ENCODE measurements at places on chromosomes 1 and 21.

- no peak for DNase-seq
Observed at GRCh38 chr1:222283147-222283768, 264.6 kb downstream of the HHIPL2 start.

DNA sequence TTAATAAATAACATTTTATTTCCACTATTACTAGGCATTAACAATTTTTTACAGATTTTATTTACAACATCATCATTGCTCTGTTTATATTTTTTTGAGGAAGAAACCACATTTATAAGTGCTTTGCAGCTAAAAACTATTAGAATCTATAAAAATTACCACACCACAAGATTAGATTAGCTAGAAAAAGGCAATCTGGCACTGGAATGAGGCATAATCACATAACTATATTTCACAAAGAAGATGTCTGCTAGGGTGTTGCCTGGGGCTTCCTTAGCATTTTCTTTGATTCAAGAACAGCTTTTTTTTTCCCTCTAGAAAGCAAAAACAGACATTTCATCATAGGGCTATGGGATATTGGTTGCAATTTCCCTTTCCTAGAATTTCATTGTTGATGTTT lies 2169.2 kb downstream of the MRPL39 start:
- DNase-seq = no peak

- DNase-seq = no peak
Observed at GRCh38 chr1:56321150-56321490, 258.2 kb downstream of the PLPP3 start.

DNA sequence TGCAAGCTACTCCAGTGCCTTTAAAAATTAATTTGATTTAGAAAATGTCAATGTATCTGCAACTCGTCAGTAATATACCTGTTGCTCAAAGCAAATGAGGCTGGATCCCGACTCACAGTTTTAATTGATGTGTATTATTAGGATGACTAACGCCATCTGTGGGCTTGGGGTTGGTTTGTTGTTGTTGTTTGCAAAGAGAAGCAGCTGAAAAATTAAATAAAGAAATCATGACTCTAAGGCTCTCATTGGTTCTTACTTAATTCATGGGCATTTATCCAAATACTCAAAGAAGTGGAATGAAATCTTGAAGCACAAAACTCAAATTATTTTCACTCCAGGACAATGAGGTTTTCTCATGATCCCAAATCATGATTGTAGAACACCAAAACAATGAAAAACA lies 46.4 kb downstream of the SEC16B start:
- DNase-seq = no peak

DNA sequence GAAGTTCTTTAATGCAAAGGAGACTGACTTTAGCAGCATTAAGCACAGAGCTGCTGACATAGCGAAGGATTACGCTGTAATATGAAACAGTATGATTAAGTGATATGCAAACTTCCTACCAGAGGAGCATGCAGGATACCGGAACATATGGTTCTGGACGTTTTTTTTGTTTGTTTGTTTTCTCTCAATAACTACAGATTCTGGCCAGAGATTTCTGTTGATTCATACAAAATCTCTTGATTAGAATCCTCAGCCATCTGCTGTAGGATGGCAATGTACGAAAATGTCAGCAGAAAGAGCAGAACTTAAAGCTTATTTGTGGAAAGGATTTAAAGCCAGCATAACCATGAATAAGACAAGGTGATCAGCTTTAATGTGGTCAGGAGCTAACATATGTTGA lies 970.7 kb downstream of the KCNT2 start:
- DNase-seq = no peak

GRCh38 chr21:35226968-35227744 lies 178.1 kb upstream of the RUNX1 start:
- DNase-seq = no peak

DNA sequence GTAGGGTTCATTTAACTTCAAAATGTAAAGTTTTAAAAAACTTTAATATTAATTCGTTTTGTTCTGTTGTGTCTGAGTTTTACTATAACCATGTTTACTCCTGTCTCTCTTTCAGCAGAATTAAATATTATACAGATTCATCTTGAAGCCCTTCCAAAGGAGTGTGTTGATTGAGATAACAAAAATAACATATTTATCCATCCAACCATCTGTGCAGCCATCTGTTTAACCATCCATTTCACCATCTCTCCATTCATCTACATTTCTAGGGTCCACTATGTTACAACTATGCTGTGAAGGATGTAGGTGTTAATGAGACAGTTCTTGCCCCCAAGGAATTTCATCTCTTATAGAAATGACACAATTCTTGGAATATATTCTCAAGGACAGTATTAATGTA lies 36.0 kb upstream of the GNG12 start:
- DNase-seq = no peak

DNA sequence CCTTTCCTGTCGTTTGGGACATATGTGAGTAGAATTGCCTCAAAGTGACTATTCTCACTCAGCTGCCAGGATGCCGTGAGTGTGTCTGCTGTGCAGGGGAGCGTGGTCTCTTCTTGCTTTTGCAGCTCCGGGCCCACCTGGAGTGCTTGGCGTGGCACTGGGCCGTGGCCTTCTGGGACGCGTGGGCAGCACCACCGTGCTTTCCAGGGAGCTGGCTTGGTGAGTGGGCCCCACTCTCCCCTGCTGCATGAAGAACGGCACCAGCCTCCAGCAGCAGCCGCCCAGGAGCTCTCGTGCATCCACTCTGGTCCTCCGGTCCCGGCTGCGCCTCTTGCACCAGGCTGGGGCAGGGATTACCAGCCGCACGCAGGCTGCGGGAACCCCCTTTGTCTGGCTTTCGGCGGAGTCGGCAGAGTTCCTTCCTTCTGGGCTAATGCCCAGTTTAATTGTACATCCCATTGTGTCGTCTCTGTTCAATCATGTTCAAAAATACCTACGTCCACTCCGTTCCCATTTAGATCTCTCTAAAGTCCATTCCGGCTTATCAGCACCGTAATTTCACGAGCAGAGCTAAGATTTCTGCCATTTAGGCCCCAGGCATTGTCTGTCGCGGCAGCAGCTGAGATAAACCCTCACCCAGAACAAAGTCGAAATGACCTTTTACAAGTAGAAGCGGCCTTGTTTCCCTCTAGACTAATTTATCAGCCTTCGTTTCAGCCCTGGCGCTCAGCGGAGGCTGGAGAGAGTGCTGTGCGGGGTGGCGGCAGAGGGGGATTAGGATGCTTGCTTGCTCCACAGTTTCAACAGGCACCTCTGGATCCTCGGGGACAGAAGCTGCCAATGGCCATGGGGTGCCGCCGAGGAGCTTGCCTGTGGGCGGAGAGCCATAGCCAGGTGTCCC lies 129.6 kb downstream of the PRDM16 start:
- no peak for DNase-seq

DNA sequence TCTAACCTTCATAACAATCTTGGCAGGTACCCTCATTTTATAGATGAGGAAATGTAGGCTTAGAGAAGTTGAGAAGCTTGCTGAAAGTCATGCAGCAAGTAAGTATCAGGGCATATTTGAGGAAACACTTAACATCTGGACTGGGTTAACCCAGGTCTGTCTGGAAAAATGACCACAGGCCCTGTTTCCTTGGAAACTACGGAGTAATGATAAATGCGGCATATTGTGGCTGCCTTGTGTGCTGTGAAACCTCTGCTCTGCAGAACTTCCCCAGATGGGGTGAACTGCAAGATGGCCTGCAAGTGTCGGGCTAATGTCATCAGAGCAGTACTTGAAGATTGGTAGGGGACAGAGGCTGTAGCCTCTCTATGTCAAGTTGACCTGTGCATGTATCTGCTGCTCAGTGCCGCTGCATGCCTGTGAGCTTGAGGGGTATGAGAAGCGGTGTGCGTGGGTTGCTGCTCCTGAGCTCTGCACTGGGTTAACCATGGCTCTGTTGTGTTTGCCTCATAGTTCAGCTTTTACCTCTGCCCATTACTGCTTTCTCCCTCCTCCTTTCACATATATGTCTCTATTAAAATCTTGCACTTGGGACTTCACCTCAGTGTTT lies 83.1 kb downstream of the WDR3 start:
- no peak for DNase-seq

DNA sequence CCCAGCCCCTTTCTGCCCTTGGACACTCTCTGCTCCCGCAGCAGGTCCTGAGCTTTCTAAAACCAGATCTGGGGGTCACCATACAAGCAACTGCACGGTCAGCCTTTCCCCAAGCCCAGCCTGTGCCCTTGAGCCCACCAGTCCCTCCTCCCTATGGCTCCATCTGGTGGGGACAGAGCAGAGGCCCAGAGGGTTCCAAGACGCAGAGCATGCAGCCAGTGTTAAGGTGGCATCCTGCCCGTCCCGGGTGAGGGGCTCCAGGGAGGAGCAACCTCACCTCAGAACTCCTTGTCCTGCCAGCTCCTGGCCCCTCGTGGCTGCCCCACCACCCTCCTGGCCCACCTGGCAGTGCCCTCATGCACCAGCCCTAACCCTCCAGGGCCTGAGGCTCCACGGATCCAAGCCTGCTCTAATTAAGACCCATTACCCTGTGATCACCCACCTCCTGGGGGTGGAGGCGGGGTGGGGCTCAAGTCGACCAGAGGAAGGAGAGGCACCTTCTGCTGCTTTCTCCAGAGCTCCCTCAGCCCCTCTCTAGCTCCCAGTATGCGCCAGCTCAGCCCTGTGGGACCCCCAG lies 8.5 kb downstream of the CHD5 start:
- no peak for DNase-seq

DNA sequence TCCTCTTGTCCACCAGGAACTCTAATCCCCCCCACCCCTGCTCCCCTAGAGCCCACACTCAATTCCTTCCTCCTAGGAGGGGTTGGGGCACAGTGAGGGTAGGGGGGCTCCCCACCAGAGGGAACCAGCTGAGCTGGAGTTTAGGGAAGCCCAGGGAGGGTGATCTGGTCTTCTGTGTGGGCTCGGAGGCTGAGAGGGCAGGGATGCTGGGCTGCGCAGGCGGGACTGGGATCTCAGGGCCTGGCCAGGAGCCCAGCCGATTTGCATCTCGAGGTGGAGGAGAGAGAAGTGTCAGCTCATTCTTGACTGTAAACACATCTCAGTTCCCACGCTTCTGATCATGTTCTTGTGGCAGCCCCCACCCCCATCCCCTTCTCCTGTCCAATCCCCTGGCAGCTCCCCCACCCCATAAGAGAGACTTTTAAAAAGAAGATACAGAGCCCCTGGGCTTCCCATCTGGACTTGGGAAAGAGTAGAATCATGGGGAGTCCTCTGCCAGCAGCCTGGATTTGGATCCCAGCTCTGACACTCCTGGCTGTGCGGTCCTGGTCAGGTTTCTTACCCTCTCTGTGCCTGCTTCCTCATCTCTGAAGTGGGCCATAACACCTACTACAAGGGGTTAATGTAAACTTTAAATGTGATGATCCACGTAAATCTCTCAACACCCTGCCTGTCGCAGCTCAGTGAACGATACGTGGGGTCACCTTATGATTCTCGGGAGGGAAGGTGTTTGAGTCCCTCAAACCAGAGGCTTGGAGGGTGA lies 6.6 kb downstream of the PEAR1 start:
- DNase-seq = no peak

DNA sequence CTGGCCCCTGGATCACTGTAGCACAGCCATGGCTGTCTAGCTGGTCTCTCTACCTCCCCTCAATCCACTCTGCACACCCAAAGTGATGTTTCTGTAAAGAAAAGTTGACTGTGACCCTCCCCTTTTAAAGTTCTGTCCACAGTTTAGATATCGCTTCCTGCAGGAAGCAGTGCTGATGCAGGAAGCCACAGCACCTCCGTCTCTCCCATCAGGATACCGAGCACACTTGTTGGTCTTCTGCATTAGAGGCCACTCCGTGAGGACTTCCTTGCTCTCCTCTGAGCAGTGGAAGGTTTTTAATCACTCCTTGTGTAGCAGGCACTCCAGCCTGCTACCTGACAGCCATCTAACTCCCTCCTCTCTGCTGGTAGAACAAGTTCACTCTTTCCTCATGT lies 69.5 kb downstream of the GADD45A start:
- DNase-seq = no peak
